T-helper 1 cell (primary cell): ENCODE measurements at places on chromosomes 1 and 21.
A peak's percentile ranks its signal among the peaks of the same experiment; 100 is the strongest.

DNA sequence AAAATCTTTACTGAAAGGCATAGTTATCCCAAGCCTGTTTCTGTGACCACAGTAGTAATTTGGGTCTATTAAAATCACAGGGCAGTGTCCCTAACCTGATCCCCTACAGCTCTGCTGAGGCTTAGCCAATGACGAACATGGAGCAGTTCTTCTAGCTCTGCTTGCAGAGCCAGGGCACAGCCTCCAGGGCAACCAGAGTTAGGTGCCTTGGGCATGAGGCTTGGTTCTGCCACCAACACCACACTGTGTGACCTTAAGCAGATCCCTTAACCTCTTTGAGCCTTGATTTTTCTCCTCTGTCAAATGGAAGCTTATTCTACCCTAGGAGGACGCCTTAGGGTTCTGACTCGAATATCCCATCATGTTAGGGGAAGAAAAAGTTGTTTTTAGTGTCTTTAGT is 86.7 kb upstream of the TLR5 start:
- DNase-seq: no peak

- DNase-seq: no peak
Measured at GRCh38 chr1:27009601-27010197, 3.0 kb downstream of the TENT5B start.

DNA sequence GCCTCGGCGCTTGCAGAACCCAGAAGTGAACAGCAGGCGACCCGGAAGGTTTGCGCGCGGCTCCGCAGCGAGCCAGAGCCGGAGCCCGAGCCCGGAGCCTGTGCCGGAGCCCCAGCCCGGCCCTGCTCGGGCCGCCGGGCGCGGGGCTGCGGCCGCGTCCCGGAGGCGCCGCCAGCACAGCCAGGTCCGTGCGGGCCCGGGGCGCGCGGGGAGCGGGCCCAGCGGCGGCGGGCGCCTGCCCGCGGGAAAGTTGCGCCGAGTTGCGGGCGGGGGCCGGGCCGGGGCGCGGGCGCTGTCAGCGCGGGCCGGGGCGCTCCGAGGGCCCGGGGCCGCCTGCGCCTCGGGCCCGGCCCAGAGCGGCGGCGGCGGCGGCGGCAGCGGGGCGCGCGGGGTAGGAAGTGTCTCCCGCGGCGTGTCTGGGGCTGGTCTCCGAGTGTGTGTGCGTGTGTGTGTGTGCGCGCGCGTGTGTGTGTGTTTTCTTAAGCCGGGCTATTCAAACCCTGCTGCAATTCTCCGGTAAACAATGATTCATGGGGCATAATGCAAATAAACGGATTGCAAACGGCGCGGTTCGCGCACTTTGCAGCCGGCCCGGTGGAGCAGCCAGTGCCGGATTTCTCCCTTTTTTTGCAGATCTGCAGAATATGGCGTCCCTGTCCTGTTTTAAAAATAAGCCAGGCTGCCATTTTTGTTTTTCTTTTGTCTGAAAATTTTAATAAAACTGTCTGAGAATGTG is at the start of gene ZNF362:
ZNF362 (plus strand) TSS at position 22 of the 736 bp plus-strand sequence. CDS start 14,083 bp downstream, outside the sequence.
- peak; percentile 60 for DNase-seq

- DNase-seq: no peak
Measured at GRCh38 chr21:44354775-44355771, 1.7 kb downstream of the TRPM2 start.

DNA sequence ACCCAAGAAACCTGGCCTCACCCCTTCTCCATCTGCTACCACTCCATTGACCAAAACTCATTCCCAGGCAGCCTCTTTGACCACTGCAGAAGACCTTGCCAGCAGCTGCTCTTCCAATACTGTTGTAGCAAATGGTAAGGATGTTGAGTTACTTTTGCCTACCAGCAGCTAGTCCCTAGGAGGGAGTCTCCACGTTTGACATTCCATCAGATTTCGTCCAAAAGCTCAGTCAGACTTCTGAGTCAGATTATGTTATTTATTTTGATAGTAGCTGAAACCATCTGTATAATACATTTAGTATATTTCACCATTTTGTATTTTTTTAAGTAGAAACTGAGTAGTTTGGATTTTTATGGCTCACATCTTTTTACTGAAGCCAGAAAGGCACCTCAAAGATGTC is 51.5 kb upstream of the WNT2B start:
- DNase-seq: no peak

GRCh38 chr1:248733566-248733965 is 22.0 kb downstream of the LYPD8 start:
- no peak for DNase-seq

- no peak for DNase-seq
Measured at GRCh38 chr1:117143172-117143571, 21.6 kb upstream of the TRIM45 start.

DNA sequence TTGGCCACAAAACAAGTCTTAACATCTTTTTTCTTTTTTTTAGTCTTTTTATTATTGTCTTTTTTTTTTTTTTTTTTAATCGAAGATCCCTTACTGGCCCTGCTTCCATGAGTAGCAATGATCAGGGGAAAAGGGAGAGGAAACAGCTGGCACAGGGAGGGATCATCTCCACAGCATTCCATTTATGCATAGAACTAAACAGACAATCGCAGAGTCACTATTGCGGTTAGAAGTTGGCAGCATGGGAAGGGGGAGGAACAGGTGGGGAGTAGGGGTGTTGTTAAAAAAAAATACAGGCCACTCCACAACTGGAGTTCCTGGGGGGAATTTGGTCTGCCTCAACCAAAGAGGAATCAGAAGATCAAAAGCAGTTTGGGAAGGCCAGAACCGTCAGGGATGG is 55.4 kb downstream of the C1orf185 start:
- DNase-seq: no peak

GRCh38 chr1:224380003-224380402 is 23.3 kb downstream of the CNIH4 start:
- peak; percentile 27 for DNase-seq

GRCh38 chr1:25575191-25575590 is 31.8 kb downstream of the LDLRAP1 start:
- no peak for DNase-seq

DNA sequence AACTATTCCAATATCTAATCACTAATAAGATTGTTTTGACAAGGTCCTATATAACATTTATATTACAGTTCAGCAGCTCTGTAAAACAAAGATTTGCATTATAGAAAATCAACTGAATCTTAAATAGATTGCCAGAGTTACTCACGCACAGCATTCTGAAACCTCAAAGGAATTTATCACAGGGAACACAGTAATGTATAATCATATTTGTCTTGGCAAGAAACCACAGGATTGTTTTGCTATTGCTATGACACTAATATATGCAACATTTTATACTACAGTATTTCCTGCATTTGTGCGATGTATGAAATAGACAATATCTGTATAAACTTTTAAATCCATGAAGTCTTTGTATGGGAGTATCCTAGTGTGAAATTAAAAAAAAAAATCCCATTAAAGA is 101.4 kb downstream of the PLPPR5 start:
- no peak for DNase-seq

GRCh38 chr1:208122612-208123358 is 121.4 kb downstream of the PLXNA2 start:
- DNase-seq: no peak

GRCh38 chr21:33403128-33403785 is at the start of gene IFNGR2:
Gene IFNGR2 (plus strand): TSS chr21:33403413. CDS start chr21:33403544, 131 bp downstream.
- DNase-seq: peak; percentile 49

DNA sequence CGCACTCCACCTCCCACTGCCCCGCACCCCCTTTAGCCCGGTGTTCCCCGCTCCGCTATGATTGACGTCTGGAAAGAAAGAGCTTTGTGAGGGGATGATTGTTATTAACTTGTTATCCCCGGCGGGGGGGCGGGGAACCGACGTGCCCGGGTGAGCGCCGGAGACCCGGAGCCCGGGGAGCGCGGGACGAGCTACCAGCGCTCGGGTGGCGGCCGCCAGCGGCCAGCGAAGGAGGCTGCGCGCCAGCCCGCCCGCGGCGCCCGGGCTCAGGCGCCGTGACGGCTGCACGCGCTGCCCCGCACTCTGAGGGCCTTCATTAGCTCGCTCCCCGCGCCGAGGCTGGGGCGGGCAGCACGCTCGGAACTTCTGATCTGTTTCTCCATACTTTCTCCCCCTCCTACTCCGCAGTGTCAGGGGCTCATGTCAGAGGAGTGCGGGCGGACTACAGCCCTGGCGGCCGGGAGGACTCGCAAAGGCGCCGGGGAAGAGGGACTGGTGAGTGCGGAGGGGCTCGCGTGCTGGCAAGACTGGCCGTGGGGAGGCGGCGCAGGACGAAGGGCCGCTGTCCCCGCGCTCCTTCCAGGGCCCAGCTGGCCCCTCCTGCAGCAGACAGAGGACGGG is 2.1 kb downstream of the LHX8 start:
- DNase-seq: no peak

- DNase-seq: no peak
Measured at GRCh38 chr1:51969038-51969705, 21.3 kb downstream of the RAB3B start.

DNA sequence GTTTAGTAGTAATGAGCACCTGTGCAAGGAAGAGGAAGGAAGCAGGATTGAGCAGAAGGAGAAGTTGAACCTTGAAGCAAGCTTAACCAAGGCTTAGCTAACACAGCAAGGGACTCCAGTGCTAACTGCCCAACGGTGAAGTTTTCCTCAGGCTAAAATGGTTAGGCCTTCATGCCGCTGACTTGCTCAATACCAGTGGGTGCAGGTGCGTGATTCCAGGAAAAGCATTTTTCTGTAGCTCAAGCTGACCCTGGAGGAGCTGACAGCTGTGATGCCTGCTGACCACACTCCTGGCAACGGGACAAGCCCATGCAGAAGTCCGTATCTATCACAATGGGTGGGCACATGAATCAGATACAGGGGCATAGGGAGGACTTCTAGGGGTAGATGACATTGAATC is 76.5 kb upstream of the FGGY start:
- no peak for DNase-seq

DNA sequence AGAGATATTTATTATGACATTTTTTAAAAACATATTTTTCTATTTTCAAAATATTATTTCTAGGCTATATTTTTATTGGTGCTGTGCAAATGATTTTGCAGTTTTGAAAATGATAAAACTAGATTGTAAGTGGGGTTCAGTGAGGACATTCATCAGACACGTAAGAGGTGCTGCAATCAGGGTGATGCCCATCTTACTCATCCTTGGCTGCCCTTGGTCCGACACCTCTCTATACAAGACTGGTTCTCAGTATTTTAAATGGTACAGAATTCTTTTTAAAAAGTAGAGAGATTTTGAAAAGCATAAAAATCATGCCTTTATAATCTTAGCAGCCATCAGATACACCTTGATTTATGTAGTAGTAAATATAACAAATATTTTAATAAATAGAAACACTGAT is 24.0 kb downstream of the HENMT1 start:
- DNase-seq: no peak

DNA sequence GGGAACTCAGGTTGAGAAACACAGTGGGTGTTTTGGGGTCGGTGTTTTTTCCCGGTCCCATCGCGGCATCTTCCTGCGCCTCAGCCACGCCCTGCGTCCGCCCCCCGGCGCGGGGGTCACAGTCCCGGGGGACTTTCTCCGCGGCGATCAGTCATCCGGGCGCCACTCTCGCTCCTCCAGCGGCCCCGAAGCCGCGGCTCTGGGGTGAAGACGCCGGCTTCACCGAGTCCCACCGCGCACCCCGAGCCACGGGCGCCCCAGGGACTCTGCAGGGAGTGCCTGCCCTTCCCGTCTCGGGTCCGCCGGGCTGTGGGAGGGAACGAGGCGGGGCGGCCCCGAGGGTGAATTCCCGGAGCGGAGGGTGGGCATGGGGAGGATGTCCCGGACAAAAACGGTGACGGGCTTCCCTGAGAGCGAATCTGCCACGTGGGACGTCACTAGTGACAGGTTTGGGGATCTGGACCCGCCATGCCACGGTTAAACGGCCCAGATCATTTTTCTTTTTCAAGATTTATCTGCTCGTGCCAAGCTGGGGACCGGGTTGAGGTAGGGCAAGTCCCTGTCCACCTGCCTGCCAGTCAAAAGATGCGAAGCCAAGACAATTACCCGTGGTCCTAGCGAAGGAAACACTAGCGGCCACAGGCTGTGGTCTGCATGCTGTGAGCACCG is 717 bp upstream of the BATF3 start:
- peak; percentile 38 for DNase-seq
